NCI-H1105 treated with DMSO at 0.1 percent for 48 hours (cell line): ENCODE measurements at places on chromosomes 12 and 14.

DNA sequence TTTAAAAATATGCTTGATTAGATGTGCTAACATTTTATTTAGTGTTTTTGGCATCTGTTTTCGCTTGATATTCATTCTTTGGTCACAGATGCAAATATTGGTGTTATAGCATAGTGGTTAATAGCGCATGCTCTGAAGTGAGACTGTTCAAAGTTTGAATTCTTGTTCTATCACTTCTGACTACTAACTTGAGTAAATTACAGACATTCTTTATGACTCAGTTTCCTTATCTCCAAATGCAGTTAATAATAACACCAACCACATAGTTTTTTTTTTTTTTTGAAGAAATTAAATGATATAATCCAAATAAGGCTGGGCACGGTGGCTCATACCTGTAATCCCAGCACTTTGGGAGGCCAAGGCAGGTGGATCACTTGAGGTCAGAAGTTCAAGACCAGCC is 81.0 kb downstream of the TMX1 start:
- DNase-seq: no peak

DNA sequence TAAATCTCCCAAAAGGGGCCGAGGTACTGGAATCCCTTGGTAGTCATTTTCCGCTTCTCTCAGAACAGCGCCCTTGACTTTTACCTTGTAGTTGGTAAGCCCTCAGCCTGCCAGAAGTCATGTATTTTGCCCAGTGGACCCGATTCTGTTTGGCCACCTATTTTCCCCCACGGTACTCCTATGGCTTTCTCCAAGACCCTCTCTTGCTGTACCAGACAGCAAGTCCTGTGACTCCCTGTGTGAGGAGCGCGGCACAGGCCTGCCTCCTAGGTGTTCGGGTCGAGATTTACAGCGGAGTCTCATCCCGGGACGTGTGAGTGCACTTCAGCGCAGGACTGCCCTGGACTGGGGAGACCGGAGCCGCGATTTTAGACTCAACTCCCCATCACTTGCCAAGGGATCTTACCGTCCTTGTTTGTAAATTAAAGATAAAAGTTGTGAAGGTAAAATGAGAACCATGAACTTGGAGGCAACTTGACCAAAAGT is 1.1 kb upstream of the MBD6 start:
- DNase-seq: no peak

DNA sequence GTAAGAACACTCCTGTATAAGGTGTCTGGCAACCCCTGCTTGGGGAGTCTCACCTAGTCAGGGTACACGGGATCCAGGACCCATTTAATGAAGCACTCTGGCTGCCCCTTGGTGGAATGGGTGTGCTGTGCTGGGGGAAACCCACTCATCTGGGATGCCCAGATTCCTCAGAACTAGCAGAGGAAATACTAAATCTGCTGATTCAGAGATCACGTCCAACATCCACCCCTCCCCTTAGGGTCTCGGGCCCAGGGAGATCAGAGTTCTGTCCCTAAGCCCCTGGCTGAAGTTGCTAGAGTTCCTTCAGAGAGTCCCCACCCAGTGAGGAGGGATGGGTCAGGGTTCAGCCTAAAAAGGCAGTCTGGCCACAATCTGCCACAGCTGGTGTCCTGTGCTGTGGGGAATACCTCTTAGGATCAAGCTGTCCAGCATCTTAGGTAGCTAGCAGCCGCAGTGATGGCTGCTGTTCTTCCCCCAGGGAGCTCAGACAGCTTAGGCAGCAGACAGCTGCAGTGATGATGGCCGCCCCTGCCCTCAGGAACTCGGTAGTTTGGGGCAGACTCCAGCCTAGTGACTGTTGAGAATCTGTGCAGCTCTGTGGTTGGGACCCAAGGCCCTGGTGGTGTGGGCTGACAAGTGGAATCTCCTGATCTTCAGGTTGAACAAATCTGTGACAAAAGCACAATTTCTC is 74.8 kb downstream of the IFNG-AS1 start:
- DNase-seq: no peak

- no peak for DNase-seq
Observed at GRCh38 chr12:132181570-132182200, 37.4 kb downstream of the NOC4L start.
